Naive thymus-derived CD8-positive, alpha-beta T cell (primary cell): ENCODE measurements at places on chromosomes 1 and 21. TPM values are rescaled to one million over a fixed set of nuclear protein-coding genes. Genes with fewer than 3 reads are reported as not detected.

KCNQ4 gene
- 0.25 TPM for total RNA-seq

OLIG2 gene
- not detected for total RNA-seq

PLA2G2C gene
- not detected for total RNA-seq

HSPA6 gene
- 3.1 TPM for total RNA-seq

C1orf216 gene
- 4.7 TPM for total RNA-seq

TEDDM1 gene
- not detected for total RNA-seq

ZNF648 gene
- total RNA-seq, result not detected

PLCH2 gene
- total RNA-seq, result 16.4 TPM

ALDH4A1 gene
- total RNA-seq, result 2.5 TPM

PDZK1 gene
- not detected for total RNA-seq

OR6N1 gene
- not detected for total RNA-seq

C1QC gene
- 1.5 TPM for total RNA-seq

ICOSLG gene
- total RNA-seq, result 5.4 TPM

RHBDL2 gene
- total RNA-seq, result not detected

GADD45A gene
- total RNA-seq, result 19.5 TPM

LAMB3 gene
- 0.73 TPM for total RNA-seq

IVL gene
- not detected for total RNA-seq

CADM3 gene
- total RNA-seq, result not detected

TBX19 gene
- total RNA-seq, result 3.1 TPM

FCAMR gene
- not detected for total RNA-seq

DNASE2B gene
- total RNA-seq, result not detected

CASQ2 gene
- not detected for total RNA-seq

BGLAP gene
- total RNA-seq, result 7.8 TPM

C1orf105 gene
- total RNA-seq, result 0.68 TPM

L1TD1 gene
- total RNA-seq, result not detected

RRP1 gene
- total RNA-seq, result 28.3 TPM

TFF2 gene
- total RNA-seq, result not detected

CYP4X1 gene
- not detected for total RNA-seq

SCCPDH gene
- 11.3 TPM for total RNA-seq
